ENCODE measurements at places on chromosomes 2 and 18.
A peak's percentile ranks its signal among the peaks of the same experiment; 100 is the strongest.

DNA sequence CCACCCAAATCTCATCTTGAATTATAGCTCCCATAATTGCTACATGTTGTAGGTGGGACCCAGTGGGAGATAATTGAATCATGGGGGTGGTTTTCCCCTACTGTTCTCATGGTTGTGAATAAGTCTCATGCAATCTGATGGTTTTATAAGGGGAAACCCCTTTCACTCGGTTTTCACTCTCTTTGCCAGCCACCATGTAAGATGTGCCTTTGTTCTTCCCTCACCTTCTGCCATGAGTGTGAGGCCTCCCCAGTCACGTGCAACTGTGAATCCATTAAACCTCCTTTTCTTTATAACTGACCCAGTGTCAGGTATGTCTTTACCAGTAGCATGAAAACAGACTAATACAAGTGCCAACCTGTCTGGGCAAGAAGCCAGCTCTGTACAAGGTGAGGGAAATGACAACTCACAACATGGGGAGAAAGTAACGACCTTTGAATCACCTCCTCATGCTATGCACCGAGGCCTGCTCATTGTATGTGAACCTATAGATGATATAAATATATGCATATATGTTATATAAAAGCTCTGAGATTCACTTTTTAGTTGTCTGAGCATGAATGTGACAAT is 162.2 kb downstream of the ALPK2 start:
- DNase-seq: no peak

DNA sequence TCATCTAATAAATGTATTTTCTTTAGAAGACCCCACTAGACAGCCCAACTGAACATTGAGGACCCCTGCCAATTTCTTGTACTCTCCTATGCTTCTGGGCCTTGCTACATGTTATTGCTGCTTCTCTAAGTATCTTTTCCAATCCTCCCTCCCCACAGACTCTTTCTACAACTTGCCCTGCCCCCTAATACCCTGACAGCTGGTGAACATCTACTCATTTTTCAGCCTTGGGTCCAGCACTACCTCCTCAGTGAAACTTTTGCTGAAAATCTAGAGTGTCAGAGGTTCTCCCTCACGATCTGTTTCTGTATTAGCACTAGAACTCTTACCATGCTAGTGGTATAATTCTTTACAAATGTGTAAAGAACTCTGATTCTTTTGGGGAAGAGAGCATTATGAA is 106.8 kb upstream of the SIX3 start:
- DNase-seq: no peak

GRCh38 chr2:98743835-98744234 is 12.9 kb upstream of the MGAT4A start:
- DNase-seq: peak; percentile 7

DNA sequence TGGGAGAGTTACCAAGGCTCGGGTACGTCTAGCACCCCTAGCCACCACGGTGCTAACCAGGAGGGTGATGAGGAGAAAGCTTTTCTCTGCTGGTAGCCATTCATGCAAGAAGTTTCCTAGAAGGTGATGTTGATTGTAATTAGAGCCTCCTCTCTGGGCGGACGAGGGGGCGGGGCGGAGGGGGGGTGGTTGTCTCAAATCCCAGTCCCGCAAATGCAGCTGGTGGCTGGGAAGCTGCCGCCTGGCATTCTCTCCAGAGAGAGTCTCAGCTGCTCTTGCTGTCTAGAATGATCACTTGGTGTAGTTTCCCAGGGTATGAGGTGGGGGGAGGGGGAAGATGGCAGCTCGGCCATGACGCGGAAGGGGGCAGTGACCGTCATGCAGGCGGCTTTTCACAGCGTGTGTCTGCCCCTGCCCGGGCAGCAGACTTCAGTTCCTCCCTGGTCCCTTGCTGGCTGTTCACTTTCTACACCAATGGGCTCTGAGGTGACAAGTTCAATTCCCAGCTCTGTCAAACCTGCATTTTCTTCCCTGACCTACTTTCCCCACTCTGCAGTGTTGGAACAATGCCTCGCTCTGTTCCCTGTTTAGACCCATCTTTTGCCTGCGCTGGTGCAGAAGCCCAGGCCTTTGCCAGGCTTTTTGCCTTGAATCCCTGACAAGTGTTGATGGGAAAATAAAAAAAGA is 61.5 kb upstream of the KLF7 start:
- peak; percentile 89 for DNase-seq

- no peak for DNase-seq
These were observed 68.1 kb downstream of the DYM start for GRCh38 chr18:49392352-49392751.

- no peak for DNase-seq
These were observed 83.6 kb downstream of the VRK2 start for GRCh38 chr2:58130238-58130637.

GRCh38 chr18:5414546-5414945 is 119.0 kb upstream of the ZBTB14 start:
- no peak for DNase-seq

DNA sequence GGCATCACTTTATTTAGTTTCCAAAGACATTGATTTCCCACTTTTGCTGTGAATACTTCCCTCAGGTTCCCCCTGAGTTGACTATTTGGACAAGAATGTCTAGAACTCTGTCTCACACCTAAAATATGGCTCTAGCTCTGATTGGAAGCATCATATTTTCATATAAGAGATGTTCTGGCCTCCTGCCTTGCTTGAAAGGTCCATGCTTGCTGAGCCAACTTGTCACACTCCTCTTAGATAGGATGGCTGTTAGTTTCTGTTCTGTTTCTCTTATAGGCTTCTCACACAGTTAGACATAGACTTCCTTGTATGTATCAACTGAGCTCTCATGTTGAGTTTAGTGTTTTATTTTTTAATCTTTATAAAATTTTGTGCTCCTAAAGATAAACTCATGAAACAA is 87.1 kb downstream of the CNTNAP5 start:
- no peak for DNase-seq

- DNase-seq: no peak
These were observed 90.6 kb downstream of the SKA1 start for GRCh38 chr18:50465211-50466153.

DNA sequence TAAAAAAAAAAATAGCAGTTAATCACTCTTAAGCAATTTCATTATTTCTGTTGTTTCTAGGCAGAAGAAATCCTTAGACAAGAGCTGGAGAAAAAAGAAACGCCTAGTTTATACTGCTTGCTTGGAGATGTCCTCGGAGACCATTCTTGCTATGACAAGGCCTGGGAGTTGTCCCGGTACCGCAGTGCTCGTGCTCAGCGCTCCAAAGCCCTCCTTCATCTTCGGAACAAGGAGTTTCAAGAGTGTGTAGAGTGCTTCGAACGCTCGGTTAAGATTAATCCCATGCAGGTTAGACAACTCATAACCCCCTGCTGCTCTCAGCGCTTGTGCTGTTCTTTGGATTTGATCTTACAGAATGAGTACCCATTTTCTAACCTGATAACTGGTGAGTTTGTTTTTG is 130.4 kb downstream of the TTC27 start:
- DNase-seq: no peak

- no peak for DNase-seq
These were observed 158.0 kb downstream of the BARD1 start for GRCh38 chr2:214651451-214651850.

- DNase-seq: no peak
These were observed 59.3 kb downstream of the WDR75 start for GRCh38 chr2:189500456-189501160.

GRCh38 chr2:236862961-236863728 is 222.5 kb upstream of the COPS8 start:
- no peak for DNase-seq

- DNase-seq: no peak
These were observed 110.0 kb upstream of the ALKAL2 start for GRCh38 chr2:397926-398325.

DNA sequence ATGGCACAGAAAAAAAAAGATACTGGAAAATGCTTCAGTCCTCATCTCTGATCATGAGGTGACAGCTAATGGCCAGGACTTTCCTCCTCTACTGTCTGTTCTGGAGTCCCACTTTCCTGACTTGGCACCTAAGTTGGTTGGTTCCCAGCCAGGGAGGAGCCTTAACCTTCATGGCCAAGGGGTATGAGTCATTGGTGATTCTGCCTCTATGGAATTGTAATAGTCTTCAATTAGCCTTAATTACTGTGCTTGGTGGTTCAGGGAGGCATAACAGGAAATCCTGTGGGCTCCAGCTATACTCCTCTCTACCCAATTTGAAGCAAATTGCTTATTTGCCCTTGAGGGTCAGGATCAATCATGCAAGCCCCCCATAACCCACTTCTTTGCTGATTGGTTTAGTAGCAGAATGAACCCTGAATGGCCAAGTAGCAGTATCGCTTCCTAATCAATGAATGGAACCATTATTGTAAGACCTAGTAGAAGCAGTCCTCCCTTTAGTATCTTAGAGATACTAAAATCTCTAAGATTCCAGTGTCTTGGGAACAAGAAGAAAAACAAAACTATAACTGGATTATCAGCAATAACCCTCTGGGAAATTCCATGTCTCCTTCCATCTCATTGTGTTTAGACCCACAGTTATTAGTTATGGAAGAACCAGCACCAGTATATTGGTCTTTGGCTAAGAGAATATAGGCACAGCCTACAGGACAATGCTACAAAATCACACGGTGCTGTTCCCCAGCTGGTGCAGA is 109.0 kb downstream of the COL6A3 start:
- DNase-seq: no peak

GRCh38 chr2:120516679-120517314 is 170.9 kb downstream of the INHBB start:
- DNase-seq: no peak

GRCh38 chr2:160054984-160055725 is 7.3 kb downstream of the PLA2R1 start:
- DNase-seq: no peak

GRCh38 chr2:147439986-147440385 is 404.8 kb upstream of the ACVR2A start:
- DNase-seq: no peak

DNA sequence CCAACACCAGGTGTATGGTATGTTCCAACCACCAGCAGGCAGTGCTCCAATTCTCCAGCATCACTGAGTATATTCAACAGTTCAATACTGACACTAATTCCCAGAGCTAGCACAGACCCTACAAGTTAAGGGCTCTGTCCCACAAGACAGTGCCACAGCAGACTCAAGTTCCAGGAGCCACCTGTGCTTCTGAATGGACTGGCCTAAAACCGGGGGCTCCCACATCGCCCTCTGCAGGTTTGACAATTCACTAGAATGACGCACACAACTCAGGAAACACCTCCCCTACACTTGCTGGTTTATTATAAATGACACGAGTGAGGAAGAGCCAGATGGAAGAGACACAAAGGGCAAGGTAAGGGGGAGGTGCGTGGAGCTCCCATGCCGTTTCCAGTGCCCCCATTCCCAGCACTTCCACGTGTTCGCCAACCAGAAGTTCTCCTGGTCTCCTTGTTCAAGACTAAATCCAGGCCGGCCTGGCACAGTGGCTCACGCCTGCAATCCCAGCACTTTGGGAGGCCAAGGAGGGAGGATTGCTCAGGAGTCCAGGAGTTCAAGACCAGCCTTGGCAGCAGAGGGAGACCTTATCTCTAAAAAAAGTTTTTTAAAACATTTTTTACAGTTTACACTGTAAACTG is 12.2 kb upstream of the ATP6V1B1 start:
- no peak for DNase-seq

GRCh38 chr2:128726911-128727310 is 408.2 kb upstream of the HS6ST1 start:
- no peak for DNase-seq

DNA sequence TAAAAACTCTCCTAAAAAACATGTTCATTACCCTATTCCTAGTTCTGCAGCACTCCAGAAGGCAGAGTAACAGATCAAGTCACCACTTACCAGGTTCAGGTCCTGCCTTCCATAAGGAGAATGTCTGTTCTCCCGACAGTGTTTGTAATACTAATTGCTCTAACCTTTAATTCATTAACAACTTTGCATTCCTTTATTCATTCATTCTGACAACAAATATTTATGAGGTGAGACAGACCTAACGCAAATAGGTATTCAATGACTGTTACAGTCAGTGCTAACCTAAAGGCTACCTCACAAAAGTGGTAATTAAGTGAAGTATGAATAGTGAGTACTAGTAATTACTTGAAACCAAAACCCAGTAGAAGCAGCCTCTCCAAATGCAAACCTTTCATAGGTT is 224.0 kb downstream of the AFF3 start:
- no peak for DNase-seq

GRCh38 chr2:120468136-120468535 is 122.2 kb downstream of the INHBB start:
- no peak for DNase-seq

DNA sequence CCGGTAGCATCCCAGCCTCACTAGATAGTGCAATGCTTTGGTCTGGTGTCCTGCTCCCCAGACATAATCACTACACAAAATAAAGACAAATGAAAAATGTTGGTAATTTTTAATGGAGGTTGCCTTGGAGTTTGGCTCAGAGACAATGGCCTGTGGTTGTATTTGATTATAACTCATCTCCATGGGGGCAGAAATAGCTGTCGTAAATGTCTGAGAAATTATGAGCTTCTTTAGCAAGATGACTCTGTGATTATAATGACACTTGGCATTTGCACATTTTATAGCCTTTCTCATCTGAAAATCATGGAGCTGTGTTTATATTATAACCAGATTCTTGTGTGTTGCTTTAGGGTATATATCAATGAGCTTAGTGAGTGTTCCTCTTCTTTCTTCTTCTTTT is 1779.7 kb upstream of the CELF4 start:
- no peak for DNase-seq

DNA sequence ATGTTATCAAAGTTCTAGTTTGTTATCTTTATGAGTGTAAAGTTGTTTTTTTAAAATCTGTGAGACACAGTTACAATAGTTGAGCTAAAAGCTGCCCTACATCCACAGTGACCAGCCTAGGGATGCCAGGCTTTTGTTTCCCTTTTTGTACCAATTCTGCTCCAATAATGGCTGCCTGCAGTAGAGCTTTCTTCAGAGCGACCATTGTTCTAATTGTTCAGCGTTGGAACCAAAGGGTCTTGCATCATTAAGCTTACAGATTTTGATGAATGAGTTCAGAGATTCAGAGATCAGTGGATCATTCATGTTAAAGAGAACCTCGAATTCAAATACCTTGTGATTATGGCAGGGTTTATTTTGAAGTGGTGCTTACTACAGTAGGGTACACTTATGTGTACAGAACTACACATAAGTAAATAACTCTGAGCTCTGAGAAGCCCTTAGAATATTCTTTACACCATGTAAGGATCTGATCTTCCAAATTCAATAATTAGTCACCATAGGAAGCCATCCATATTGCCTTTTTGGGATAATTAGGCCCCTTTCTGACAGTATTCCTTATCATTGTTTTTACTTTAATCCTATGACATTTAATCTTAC is 157.9 kb downstream of the MYO1B start:
- no peak for DNase-seq

GRCh38 chr2:167964650-167965413 is 282.6 kb downstream of the STK39 start:
- DNase-seq: no peak

DNA sequence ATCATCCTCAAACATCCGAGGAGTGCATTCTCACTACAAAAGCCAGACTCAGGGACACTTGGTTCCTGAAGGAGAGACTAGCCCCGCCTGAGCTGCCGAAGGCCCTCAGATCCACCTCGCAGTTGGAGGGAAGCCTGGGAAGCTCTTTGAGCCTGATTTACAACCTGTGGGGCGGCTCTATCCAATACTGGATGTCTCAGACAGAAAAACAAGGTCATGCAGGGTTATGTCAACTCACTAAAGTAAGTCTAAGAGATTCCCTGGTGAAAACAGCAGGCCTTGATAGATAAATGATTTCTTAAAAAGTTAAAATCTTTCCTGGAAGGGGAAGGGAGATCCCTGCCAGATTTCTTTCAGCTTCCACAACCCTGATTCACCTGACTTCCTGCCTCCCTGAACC is 284.3 kb downstream of the CYP26B1 start:
- DNase-seq: no peak

GRCh38 chr2:136127356-136127755 is 9.4 kb upstream of the CXCR4 start:
- no peak for DNase-seq

All from NCI-H2171 (cell line).